Hematopoietic multipotent progenitor cell (in vitro differentiated cells): ENCODE measurements at places on chromosomes 7 and 10.

GRCh38 chr7:2043316-2044039 is 189.3 kb downstream of the MAD1L1 start:
- DNase-seq, result no peak

DNA sequence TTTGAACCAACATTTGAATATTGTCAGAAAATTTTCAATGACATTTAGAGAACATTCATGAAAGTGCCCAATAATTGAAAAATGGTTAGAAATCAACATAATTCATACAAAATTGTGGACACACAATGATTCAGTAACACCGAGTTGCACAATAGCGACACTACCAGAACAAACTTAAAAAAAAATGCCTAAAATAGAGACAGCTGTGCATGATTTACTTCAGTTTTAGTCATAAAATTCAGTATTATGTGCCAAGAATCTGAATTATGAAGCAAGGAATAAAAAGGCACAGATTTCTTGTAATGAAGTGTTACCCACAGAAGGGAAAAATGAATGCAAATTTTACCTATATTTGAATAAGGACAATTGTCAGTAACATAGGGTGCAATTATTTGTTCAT is 396.0 kb downstream of the SEMA3D start:
- no peak for DNase-seq

DNA sequence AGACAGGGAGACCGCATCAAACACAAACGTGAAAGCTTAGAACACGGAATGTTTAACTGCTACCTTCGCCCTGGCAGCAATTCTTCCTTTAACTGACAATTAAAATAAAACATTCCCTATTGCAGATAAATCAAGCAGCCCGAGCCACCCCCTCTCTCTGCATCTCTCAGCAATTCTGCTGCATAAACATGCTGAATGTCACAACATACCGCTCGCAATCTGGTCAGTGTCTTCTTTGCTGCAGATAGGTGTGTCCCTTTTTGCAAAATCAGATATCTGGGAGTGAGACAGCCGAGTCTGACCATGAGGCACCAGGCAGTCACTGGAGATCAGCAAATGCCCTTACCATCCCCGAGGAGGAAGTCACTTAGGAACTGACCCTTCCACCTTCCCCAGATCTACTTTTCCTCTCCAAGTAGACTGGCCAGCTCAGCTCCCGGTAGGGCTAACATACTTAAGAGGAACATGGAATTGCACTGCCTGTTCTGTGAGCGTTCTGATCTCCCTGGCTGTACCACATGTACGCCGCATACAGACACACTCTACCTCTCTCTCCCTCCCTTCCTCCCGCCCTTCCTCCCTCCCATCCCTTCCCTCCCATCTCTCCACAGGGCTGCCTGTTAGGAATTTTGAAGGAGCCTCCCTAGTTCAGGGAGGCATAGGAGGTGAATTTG is at the start of gene FRMD4A:
Gene FRMD4A, minus strand, starts transcription at position 537 of the 674 bp plus-strand sequence.
- no peak for DNase-seq

DNA sequence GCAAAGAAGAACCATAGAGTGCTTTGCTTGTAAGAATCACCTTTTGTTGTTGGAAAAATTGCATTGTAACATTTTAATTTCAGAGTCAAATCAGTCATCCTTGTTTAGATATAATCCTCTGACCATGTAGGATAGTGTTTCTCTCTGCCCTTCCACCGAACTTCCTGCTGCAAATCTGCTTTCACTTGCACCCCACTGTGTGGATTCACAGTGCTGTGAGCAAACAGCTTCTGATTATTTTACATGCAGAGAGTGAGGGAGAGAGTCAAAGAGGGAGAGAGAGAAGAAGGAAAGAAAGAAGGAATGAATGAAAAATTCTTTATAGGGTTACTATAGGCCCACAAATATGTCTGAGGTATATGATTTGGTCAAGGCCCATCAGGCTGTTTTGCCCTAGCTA is 30.0 kb upstream of the SEM1 start:
- no peak for DNase-seq

- no peak for DNase-seq
These were observed 100.3 kb downstream of the CCSER2 start for GRCh38 chr10:84428711-84429110.
